ENCODE measurements at places on chromosomes 11 and 22.

DNA sequence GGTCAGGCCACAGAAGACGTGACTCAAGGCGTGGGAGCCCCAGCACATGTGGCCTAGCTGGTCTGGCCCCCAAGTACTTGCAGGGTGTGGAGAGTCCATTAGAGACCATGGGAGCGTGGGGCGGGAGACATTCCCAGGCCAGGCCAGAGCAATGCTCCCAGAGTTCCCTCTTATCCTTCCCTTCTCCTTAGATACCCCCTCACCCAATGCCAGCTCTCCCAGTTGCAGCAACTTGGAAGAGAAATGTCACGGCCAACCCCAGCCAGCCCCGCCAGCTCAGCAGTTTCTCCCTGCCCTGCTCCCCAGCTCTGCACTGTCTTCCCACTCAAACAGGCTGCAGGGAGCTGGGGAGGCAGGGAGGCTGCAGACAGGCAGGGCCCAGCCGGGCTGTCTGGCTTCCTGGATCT lies 65.4 kb upstream of the TSPAN18 start:
- DNase-seq: no peak

GRCh38 chr22:23401111-23401909 lies 178.8 kb downstream of the IGLL1 start:
- no peak for DNase-seq

- DNase-seq: no peak
These were observed 15.0 kb downstream of the SLC1A2 start for GRCh38 chr11:35404388-35404775.

DNA sequence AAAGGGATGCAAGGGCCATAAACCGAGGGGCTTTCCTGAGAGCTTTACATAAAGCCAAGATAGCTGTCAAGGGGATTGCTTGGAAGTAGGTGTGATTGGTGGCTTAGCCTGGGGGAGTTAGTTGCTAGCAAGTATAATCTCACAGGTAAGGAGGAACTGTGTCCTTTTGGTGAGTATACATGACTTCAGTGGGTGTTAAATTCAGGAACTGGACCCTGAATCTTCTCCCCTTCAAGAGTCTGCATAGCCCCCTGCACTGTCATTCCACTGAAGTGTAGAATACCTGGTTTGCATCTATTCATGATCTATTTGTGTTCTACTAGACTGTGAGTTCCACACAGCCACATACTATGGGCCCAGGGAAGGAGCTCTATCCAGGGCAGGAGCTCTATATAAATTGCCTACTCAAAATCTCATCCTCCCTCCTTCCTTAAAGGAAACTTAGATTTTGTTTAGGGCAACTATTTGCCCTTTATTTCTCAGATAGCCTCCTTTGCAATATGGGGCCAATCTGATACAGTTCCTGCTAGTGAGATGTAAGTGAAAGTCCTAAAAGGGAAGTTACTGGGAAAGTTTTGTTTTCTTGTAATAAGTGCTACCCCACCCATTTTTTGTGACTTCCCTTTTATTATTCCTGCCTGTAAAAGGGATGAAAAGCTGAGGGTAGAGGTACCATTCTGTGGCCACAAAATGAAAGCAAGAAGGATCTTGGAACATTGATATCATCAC lies 120.5 kb downstream of the PGR start:
- no peak for DNase-seq

- DNase-seq: no peak
These were observed 189.7 kb upstream of the BLID start for GRCh38 chr11:122305426-122306320.

- DNase-seq: no peak
These were observed 22.2 kb downstream of the NNMT start for GRCh38 chr11:114318361-114318760.

DNA sequence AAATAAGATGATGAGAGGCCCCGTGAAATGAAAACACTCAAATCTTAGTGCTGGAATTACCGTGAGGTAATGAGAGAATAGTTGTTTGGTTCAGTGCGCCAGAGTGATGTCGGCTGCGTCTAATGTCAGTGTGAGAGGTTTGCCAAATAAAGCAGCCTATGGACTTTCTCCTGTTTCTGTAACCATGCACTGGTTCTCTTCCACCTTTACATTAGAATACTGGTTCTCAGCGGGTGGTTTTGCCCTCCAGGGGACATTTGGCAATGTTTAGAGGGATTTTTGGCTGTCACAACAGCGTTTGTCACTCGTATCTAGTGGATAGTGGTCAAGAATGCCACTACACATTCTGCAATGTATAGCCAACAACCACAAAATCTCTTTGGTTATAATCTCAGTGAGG lies 1.1 kb downstream of the OOSP4B start:
- DNase-seq: no peak

GRCh38 chr22:32723643-32724042 lies 77.9 kb upstream of the TIMP3 start:
- DNase-seq: peak; percentile 2
